Stimulated activated CD4-positive, alpha-beta T cell treated with anti-CD3 and anti-CD28 coated beads, TNF-alpha, amount 100 ng/mL, for 48 hours (primary cell): ENCODE measurements at places on chromosomes 11 and 22.

DNA sequence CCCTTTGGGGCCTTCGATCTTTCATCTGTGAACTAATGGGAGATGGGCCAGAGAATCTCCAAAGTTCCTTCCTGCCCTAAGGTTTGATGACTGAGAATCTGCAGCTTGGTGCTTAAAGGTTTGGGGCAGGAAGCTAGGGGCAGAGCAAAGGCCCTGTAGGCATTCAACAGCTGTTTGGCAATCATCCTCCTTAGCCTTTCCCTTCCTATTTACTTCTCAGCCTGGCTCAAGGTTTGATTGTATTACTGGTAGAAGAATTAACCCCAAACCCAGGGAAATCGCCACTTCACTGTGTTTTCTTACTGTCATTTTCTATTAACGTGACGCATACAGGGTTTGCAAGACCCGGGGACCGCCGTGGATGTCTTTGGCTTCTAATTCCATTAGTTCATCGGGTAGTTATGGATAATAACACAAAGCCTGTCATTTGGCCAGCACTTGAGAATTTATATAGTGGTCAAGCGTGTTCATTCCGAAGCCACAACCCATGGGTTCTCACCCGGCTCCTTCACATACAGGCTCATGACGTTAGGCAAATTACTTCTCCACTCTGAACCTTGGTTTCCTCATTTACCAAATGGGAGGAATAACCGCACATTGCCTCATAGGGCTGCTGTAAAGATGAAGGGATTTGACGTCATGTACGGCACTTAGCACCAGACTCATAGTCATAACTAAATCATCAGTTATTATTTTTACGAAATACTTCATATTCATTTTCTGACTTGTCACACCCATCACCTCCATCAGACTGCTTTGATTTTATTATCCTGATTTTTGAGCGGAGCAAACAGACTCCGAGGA, 158.1 kb downstream of the FBXO7 start:
- DNase-seq: no peak

DNA sequence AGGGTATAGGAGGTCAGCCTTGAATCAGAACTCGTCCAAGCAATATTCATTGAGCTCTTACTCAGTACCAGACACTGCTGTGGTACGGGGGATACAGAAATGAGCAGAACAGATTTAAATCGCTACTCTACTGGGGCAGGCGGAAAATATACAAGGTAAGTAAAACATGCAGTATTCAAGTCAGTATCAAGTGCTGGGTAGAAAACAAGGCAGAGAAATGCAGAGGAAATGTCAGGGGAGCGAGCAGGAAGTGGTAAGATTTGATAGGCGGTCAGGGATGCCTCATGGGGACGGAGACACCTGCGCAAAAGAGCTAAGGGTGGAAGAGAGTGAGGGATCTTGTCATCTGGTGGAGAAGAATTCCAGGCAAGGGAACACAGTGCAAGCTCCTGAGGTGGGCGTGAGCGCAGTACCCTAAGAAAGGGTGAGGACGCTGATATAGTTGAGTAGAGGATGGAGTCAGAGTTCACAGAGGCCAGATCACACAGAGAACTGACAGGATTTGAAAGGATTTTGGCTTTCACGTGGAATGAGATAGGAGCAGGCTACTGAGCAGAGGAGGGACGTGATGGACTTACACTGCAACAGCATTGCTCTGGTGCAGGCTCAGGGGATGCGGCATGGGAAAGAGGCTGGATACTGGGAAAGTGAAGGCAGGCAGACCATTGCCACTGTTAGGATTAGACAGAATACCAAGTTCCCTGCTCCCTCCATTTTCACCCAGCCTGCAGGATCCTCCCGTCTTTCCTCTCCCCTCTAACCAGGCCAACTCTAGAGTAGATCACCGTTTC, 35.8 kb downstream of the SC5D start:
- DNase-seq: no peak

GRCh38 chr11:70808686-70809375, 410.5 kb downstream of the CTTN start:
- DNase-seq: no peak

DNA sequence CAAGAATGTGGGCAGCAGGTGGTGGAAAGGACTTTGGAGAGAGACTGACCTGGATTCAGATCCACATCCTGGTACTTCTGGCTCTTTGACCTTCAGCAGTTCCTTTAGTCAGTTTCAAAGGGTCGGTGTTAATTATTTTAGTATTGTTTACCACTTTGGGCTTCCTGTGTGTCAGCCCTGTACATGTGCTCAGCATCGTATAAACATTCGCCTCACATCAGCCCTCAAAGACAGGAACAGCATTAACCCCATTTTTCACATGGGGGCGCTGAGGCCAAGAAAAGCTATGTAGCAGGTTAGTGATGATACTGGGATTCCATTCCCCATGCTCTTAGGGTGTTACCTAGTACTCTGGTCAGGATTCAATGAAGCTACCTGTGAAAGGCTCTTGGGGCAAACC, 72.1 kb upstream of the YWHAH start:
- DNase-seq: no peak

DNA sequence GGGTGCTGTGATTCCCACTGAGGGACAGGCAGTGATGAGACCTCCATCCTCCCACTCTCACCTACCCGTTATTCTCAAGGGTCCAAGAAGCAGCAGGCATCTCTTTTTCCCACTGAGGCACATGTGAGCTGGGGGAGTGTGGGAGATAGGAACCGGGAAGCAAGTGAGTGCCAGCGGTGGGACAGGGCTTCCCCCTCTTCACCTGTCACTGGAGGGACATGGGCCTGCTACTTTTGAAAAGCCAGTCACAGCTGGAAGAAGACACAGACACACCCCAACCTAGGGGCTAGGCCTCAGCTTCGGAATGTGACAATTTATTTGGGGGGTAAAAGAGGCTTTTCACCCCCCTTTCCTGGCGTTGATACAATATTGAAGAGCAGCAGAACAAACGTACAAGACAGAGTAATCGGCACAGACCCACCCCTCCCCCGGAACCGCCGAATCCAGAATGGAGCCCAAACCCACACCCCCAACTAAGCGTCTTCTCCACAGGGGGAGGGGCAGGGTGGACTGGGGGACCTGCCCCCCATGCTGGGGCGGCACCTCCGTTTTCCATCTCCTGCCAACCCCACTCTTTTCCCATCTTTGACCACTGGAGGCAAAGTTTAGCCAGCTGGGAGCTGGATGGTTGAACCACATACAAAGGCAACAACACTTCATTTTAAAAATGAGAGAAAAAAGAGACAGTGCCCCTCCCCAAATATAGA, 10.7 kb downstream of the CBX6 start:
- DNase-seq: no peak

- DNase-seq: no peak
Observed at GRCh38 chr11:128407962-128408361, 179.4 kb downstream of the ETS1 start.

GRCh38 chr22:39482768-39483167, 19.3 kb upstream of the MIEF1 start:
- DNase-seq: no peak

DNA sequence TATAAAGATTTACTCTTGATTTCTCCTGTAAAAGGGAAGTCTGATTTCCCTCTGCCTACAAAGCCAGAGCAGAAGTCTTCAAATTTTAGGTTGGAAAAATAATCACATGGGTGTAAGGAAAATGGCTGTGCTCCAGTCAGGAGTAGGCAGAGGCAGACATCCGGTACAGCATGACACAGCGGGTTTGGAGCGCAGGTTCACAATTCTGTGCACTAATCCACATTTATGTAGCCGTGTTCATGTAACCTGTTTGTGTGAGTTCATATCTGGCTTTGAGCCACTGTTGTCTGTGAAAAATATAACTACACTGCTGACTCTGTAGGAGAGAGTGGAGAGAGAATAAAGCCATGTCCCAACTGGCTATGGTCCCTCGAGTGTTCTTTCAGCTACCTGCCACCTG, 248.0 kb downstream of the CASP12 start:
- no peak for DNase-seq

GRCh38 chr11:26742966-26743365, 21.1 kb upstream of the SLC5A12 start:
- no peak for DNase-seq

- DNase-seq: no peak
Observed at GRCh38 chr11:20048246-20048645, 112.0 kb downstream of the DBX1 start.

- DNase-seq: no peak
Observed at GRCh38 chr11:10584071-10584501, 15.6 kb upstream of the LYVE1 start.

DNA sequence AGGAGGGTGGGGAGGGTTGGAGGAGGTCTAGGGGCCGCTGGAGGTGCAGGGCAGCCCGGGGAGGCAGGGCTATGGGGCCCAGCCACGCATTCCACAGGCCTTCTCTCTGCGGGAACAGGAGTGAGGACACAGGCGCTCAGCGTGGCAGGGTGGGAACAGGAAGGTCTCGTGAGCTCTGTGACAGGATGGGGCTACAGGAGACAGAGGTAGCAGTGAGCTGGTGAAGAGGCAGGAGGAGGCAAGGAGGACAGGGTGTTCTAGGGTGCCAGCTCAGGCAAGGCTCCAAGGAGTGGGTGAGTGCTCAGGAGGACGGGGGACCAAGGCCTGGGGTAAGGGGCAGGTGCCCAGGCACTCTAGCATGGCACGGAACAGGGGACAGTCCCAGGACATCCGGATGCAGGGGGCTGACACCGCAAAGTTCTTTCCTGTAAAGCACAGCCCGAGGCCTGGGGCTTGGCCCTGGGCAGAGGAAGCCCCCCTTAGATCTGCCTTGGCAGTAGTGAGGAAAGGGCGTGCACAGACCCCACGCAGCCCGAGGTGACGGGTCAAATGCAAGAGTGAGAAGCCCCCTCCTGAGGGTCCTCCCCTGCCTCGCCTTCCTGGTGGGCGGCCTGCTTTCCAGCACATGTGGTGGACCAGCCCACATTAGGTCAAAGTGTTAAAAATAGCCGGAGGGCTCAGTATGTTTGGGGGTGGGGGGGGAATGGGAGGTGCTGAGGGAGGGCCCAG, 4.7 kb upstream of the NEAT1 start:
- DNase-seq: no peak
